IMR-90 (cell line): ENCODE measurements at places on chromosomes 7 and 10. TPM values are rescaled to one million over a fixed set of nuclear protein-coding genes. Genes with fewer than 3 reads are reported as not detected.

FAM107B gene
- total RNA-seq = 27.1 and 46.4 TPM in 2 replicates

ACTL6B gene
- total RNA-seq = not detected in 2 replicates

ACSM6 gene
- total RNA-seq = not detected in 2 replicates

EPHA1 gene
- total RNA-seq = not detected in 2 replicates

SRRM3 gene
- 0.18 and 0.28 TPM in 2 replicates for total RNA-seq

CTAGE6 gene
- under 0.01 and 0.18 TPM in 2 replicates for total RNA-seq

DCLRE1C gene
- total RNA-seq = 8.1 TPM in 2 replicates

FAM180A gene
- total RNA-seq = 1.3 and 1.4 TPM in 2 replicates

TMEM140 gene
- 0.28 and 0.72 TPM in 2 replicates for total RNA-seq

AEBP1 gene
- total RNA-seq = 1.1 and 1.4 TPM in 2 replicates
